Stimulated activated CD4-positive, alpha-beta T cell treated with anti-CD3 and anti-CD28 coated beads, Interleukin-15, amount 100 ng/mL, for 24 hours (primary cell): ENCODE measurements at places on chromosomes 1 and 21.

DNA sequence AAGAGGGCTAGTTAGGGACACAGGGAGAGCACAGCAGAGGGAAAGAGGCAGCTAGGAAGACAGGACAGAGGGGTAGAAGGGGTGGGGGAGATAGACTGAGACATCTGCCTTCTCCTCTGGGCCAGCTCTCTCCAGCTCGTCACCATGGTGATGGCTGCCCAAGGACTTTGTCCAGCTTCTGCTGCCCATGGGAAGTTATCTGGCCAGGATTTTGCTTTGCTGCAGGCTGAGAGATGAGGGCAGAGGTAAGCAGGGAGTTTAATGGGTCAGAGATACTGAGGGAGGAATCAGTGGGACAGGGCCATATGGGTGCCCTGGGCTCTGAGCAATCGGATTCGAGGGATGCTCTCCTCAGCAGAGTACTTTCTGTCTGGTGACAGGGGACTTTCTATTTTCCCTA lies 34.5 kb upstream of the GPR37L1 start:
- DNase-seq, result no peak

DNA sequence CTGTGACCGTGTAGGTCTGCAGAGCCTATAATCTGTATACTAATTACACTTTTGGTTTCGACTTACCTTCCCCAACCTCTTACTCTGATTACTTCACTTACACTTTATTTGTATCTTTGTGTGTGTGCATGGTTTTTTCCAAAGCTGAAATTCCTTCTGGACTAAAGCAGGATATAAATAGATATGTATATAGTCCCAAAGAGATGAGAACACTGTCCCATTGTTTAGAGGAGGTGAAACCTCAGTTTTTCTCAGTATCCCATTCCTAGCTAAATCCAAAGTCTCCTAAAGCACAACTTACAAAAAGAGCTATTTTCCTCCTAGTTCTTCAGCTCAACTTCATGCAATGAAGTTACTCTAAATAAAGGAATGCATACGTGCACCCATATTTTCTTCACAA lies 442.2 kb downstream of the SMYD3 start:
- DNase-seq, result no peak

DNA sequence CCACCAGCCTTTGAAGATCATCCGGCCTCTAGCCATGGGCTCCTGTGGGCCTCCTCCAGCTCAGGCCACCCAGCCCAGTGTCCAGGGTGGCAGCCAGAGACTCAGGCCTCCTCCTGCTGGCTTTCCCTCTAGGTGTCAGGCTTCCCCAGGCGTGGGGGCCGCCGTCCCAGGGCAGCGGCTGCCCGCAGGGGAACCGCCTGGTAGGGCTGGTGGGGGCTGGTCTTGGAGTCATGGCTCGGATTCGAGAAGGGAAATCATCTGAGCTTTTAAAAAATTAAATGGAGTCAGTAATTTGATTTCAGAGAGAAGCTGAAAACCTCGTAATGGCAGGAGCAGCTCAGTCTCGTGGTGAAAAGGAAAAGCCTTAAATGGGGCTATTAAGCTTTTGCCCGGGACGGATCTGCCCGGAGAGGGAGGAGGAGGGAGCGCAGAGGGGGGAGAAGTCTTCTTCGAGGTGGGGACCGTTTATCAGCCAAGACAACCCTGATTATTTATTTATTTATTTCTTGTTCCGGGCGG lies 66.4 kb upstream of the TARDBP start:
- DNase-seq, result no peak

- no peak for DNase-seq
These were observed 152.4 kb downstream of the GALNT2 start for GRCh38 chr1:230219174-230220067.

- DNase-seq, result no peak
These were observed 98.6 kb downstream of the NGF start for GRCh38 chr1:115239426-115239825.

GRCh38 chr1:3599286-3599811 lies 12.0 kb downstream of the MEGF6 start:
- DNase-seq, result no peak

GRCh38 chr1:169070547-169070946 lies 35.9 kb upstream of the ATP1B1 start:
- DNase-seq, result no peak

DNA sequence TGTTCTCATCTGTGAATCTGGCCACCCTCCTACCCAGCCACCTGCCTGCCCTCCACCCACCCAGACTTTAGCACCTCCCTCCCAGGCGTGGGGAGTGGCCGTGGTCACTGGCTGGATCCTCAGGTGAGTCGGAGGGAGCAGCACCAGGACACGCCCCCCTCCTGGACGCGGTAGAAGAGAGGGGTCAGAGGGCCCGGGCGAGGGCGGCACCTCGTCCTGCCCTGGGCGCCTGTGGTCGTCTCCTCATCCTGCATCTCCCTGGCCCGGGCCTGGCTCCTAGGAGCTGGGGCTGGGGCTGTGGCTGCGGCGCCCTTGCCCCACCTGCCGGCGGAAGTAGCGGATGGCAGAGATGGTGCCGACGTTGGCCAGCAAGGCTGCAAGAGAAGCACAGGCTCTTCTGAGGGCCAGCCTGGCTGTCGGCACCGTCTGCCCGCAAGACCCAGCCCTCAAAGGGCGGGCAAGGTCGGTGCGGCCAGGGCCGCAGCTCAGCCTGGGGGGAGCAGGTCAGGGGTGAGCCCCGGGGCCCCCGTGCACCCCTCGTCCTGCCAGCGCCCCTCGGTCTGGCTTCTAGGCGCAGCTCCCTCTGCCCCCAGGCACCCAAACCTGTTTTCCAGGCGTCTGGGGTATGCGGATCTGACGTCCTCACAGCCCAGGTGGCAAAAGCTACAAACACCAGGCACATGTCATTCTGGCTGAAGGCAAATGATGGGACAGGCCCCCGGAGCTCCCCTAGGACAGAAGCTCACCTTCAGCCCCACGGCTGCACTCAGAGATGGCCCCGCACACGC lies 5.8 kb downstream of the PERM1 start:
- DNase-seq, result peak; percentile 79

GRCh38 chr1:201181726-201182125 lies 8.9 kb upstream of the IGFN1 start:
- DNase-seq, result no peak

GRCh38 chr1:236773919-236774318 lies 21.2 kb upstream of the MTR start:
- DNase-seq, result no peak

DNA sequence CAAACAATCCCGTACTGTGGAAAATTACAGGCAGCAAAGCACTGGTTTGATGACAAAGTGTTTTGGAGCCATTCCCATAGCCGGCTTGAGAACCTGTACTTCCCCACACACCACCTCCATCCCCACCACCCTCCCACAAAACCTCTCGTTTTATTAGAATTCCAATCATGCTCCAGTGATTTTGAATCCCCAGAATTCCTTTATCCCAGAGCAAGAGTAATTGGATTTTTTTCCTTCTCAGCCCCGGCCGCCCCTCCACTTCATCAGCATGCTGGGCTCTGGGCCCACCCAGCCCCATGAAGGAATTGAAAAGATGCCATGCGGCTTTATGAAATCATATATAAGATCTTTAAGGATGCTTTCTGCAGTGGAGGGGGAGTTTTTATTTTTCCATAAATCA lies 136.6 kb downstream of the OMA1 start:
- no peak for DNase-seq

GRCh38 chr1:95643071-95643470 lies 409.1 kb downstream of the RWDD3 start:
- no peak for DNase-seq

DNA sequence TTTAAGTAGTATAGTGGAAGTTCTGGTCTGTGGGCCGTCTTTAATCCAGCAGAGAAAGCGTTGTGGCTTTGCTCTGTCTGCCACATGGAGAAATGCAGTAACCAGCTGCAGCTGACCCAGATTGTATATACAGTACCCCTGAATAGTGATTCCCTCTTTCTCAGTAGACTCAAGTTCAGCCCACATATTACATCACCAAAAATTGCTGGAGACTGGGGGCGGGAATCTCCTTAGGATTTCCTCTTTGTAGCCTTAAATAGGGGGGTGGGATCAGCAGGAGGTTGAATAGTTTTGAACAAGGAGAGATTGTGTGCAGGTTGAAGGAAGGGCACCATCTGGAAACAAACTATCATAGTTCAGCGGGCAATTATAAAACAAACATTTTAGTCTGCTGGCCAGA lies at the start of gene ANGPTL1:
Gene ANGPTL1 (minus strand): TSS at position 134 of the 400 bp plus-strand sequence. CDS start 5,301 bp downstream, outside the sequence.
- no peak for DNase-seq

DNA sequence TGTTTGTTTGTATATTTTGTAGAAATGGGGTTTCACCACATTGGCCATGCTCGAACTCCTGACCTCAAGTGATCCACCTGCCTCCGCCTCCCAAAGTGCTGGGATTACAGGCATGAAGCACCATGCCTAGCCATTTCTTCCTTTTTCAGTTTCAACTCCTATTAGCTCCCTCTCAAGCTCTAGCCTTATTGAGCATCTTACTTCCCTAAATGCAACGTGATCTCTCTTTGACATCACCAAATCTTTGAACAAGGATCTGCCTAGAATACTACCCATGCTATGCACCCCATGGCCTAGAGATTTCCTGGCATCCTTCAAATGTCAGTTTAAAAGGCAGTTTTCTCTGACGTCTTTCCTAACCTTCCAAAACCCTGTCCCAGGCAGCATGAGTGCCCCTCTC lies 91.1 kb upstream of the NR5A2 start:
- DNase-seq, result no peak

- DNase-seq, result no peak
These were observed 47.7 kb upstream of the RPL11 start for GRCh38 chr1:23643736-23644554.

DNA sequence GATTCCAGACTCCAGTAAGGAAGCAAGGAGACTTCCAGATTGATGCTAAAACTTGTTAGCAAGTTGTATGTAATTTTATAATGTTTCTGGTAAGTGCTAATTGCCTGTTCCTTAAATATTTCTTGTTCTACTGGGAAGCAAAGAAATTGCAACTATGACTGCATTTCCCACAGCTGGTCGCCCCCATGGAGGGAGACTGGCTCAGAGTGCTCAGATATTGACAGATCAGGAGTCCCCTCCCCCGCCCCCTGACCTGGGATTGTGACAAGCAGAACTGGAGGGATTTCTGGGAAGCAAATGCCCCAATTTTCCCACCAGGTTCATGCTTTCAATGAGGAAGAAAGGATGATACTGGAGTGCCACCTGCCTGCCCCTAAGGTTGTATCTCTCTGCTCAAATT lies 82.2 kb upstream of the HMGB4 start:
- no peak for DNase-seq

DNA sequence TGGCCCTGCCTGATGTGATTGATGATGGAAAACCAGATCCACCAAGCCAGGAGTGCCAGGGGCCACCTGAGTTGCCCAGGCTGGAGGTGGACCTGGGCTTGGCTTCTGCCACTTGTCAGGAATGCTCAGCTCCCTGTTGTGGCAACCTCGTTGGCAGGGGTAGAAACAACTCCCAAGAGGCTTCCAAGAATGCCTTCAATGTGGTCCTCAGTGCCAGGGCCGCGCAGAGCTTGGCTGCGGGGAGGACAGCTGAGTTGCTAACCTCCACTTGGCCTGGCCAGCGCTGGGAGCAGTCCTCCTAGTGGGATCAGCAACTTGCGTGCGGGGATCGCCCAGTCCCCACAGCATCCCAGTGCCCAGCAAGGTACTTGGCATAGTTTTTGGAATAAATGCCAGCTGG lies 9.0 kb downstream of the MYOM3 start:
- DNase-seq, result no peak

- DNase-seq, result peak; percentile 60
These were observed 8.2 kb downstream of the IFFO2 start for GRCh38 chr1:18948048-18948912.

- DNase-seq, result no peak
These were observed 39.6 kb upstream of the KDM4A start for GRCh38 chr1:43610339-43610738.

DNA sequence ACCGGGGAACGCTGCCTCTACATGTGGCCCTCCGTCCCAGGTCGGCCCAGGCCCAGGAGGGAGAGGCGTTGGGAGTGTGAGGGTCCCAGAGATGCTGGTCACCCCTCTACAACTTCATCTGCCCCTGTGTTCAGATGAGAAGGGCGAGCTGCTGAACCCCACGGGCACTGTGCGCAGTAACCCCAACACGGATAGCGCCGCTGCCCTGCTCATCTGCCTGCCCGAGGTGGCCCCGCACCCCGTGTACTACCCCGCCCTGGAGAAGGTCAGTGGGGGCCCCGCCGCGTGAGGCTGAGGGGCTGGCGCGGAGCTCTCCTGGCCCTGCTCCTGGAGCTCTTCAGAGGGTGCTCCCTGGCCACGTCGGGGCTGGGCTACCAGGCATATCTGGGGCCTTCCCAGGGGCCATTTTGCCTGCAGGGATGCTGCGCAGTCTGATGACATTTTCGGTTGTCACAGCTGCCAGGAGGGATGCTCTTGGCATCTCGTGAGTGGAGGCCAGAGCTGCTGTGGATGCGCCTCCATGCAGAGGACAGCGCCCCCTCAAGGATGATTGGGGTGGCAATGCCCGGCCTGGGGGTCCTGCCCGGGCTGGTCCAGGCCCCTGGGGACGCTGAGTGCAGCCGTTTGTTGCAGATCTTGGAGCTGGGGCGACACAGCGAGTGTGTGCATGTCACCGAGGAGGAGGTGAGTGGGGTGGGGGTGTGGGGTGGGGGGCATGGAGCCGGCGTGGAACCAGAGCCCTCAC lies 68.6 kb downstream of the PIK3CD start:
- DNase-seq, result no peak

DNA sequence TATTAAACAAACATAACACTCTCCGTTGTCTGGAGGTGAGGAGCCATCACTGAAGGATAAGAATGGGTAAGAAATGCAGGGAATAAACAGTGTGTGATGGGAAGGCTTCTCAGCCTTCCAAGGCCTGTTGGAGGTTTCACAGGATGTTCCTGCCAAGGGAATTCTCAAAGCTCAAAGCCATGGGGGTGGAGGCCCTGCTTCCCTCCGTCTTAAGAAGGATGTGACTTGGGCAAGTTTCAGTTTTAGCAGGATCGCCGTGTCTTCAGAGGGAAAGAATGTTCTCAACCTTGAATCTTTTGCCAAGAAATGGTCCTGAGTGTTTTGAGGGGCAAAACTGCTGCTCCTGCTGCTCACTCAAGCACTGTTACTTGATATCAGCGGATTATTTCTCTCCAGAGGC lies 41.7 kb upstream of the IL20 start:
- no peak for DNase-seq

- no peak for DNase-seq
These were observed 8.6 kb downstream of the AVPR1B start for GRCh38 chr1:206108635-206109034.

- DNase-seq, result no peak
These were observed at the start of gene KIAA0319L for GRCh38 chr1:35557118-35557610. TSS of gene KIAA0319L (minus strand) at chr1:35557403. CDS start at chr1:35554491, 2,912 bp downstream.

- DNase-seq, result no peak
These were observed 50.0 kb downstream of the CACHD1 start for GRCh38 chr1:64519901-64520300.

GRCh38 chr1:100868364-100868995 lies 26.2 kb downstream of the EXTL2 start:
- no peak for DNase-seq

- DNase-seq, result no peak
These were observed 40.1 kb downstream of the BCAR3 start for GRCh38 chr1:93641527-93641926.

DNA sequence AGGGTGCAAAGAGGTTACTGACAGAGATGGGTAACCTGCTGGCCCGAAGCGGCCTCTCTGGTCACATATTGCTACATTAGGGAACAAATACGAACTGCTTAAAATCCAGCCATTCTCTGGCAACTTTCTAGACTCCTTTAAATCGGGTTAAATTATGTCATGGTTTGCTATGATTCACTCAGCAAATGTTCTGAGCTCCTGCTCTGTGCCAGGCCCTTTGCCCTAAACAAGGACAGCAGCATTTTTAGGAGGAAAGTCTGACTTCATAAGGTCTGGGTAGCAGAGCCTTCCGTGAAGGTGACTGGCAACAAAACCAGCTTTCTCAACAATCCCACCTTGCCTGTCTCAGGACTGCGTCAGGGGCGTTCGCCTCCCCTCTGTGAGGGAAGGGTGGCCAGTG lies 15.4 kb downstream of the ZP4 start:
- DNase-seq, result no peak

GRCh38 chr1:19770436-19771190 lies 29.1 kb downstream of the TMCO4 start:
- no peak for DNase-seq
